ENCODE measurements at places on chromosomes 5 and 9.

DNA sequence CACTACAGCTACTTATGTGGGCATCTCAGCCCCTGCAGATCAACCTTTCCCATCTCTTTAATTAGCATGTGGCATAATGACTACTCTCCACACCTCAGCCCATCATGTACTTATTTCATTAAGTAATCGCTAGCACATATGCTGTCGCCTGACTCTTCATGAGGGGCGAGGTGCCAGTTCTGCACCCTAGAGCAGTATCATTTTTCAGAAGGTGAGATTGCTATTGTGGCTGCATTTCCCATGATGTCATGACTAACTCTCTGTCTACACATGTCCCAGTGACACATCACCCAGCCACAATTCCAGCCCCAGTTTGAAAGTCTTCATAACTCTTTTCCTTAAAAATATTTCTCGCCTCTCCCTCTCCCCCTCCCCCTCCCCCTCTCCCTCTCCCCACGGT is 7.6 kb upstream of the F2RL1 start:
- DNase-seq = no peak

DNA sequence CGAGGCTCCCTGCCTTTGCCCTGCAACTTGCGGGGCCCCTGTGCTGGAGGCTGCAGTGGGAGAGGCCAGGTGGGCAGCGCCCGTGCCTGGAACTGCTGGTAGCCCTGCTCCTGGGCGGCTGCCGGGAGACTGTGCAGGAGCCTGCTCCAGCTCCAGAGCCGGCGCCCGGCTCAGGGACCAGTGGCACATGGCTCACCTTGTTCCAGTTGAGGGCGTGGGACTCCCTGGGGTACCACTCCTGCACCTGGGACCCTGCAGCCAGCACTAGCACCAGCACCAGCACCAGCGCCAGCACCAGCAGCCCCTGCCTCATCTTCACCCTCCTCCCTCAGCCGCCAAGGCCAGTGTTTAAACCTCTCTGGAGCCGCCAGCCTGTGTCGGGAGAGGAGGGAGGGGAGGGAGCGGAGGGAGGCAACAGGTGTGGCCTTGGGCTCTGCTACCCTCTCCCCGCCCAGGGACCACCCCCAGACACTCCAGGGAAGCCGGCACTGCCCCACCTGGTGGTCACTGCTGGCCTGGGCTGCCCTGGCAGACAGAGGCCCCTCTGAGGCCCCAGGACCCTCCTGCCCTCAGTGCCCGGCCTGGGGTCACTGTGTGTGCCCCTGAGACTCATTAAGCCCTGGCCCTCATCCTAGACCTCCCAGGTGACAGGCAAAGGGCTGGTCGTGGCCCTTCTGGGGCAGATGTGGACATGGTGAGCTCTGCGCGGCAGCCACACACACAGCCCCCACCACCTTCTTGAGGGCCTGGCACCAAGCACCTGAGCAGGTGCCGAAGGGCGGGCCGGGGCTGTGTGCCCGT is at the start of gene LCN10:
TSS of gene LCN10 (minus strand) at position 350 of the 801 bp plus-strand sequence. CDS start at position 313, 37 bp downstream.
- no peak for DNase-seq

DNA sequence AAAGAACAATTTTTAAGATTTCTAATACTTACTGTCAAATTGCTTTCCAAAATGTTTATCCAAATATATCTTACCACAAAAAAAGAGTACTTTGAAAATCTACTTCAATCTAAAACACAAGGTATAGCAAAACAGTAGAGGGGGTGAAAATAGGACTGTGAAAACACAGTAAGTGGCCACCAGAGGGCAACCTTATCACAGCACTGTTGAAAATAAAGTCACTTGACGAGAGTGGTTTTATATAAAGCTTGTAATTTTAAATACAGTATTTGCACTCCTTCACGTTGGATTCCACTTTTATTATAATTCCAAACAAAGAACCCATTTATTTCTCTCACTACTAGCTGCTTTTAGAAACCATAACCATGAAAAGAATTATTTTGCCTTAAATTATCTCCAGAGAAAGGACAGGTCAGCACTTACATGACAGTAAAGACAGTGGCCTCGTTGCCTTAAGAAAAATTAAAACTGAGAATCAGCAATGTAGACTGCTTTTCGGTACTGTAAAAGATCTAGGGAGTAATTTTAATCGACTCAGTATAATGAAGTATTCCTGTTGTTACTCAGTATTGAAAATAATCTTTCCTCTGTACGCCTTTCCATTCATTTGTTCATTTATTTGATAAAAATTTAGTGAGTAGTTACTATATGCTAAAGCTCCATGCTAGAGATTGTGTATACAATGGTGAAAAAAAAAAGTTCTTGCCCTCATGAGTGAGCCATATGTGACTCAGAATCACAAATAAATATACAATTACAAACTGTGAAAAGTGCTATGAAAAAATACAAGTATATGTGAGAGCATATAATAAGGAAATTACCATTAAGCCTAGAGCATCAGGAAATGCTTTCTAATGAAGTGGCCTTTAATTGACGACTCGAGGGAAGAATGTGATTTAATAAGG is 40.0 kb upstream of the CDK5RAP2 start:
- no peak for DNase-seq

- DNase-seq = no peak
Observed at GRCh38 chr5:173165177-173166016, 21.1 kb downstream of the BNIP1 start.

- no peak for DNase-seq
Observed at GRCh38 chr5:135376961-135377624, 21.9 kb downstream of the MACROH2A1 start.

DNA sequence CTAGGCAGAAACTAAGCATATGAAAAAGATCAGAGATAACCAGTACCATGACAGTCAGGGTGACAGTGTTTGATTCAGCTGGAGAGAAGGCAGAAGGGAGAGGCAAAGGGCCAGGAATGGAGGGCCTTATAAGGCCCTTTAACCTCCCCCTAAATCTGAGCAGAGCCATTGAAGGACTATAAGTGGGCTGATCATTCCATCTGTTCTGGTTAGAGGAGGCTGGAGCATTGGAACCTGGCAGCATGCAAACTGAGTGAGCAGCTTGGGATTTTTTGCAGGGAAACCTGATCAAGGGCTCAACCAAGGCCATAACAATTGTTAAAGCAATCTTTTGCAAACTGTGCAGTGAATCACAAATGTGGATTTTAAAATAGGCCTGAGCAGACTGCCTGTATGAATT is 174.5 kb upstream of the DAP start:
- DNase-seq = no peak
